ENCODE measurements at places on chromosomes 4 and X. TPM values are rescaled to one million over a fixed set of nuclear protein-coding genes. Genes with fewer than 3 reads are reported as not detected.

DNA sequence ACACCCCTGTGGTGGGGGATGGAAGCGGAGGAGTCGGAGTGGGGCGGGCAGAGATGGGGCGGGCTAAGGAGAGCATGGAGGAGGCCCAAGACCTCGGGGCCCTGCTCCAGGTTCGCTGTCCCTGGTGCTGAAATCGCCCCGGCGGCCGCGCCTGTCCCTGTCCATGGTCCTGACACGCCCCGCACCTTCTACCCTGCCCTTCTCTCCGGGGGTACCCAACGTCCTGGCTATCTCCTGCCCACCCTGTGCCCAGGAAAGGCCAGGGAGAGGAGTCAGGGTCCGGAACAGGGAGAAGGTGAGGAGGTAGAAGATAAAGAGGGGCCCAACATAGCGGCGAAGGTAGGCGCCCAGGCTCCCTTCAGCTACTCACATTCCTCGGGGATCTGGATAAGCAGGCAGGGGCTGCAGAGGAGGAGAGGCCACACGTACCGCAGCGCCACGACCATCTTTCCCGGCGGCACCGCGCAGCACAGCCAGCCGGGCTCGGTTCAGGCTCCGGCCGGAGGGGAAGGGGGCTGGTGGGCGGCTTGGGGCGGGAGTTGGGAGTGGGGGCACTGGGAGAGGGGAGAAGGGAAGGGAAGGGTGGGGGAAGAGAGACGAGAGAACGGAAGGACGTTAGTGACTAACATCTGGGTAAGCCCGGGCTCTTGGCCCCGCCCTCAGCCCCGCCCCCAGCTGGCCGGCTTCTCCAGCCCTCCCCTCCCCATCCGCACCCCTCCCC, 10.4 kb downstream of the L1CAM start:
- no peak overlapping the region for H3K4me3 ChIP-seq
- peak; percentile 53 for DNase-seq
- peaks cover 16% of the 10 kb centered on the region for H3K4me1 ChIP-seq

- H3K4me3 ChIP-seq: no peak overlapping the region
- H3K27me3 ChIP-seq: no peaks in the 10 kb centered on the region
- H3K36me3 ChIP-seq: peaks cover 5% of the 10 kb centered on the region
- H3K4me1 ChIP-seq: peaks cover 25% of the 10 kb centered on the region
- no peak for DNase-seq
- no peak overlapping the region for H3K27ac ChIP-seq
Observed at GRCh38 chr4:102625232-102625930, 124.2 kb downstream of the NFKB1 start.

The DRD5 gene
- total RNA-seq: not detected

GRCh38 chrX:112457788-112458187, 221.9 kb downstream of the LHFPL1 start:
- H3K4me3 ChIP-seq: no peak overlapping the region
- no peaks in the 10 kb centered on the region for H3K36me3 ChIP-seq
- no peaks in the 10 kb centered on the region for H3K27me3 ChIP-seq

GRCh38 chrX:154123241-154124219, 20.5 kb upstream of the OPN1LW start:
- H3K4me3 ChIP-seq: no peak overlapping the region
- no peaks in the 10 kb centered on the region for H3K36me3 ChIP-seq
- H3K4me1 ChIP-seq: peaks cover 20% of the 10 kb centered on the region
- H3K27me3 ChIP-seq: no peaks in the 10 kb centered on the region
- DNase-seq: no peak

All from activated B cell treated with CpG ODN at 0.5 μM for 24 hours (primary cell).